ENCODE measurements at places on chromosomes 6 and 20.

- no peak for DNase-seq
These were observed 11.9 kb upstream of the SMIM29 start for GRCh38 chr6:34260576-34261267.

GRCh38 chr20:43550456-43550855 is 8.4 kb upstream of the SGK2 start:
- no peak for DNase-seq

DNA sequence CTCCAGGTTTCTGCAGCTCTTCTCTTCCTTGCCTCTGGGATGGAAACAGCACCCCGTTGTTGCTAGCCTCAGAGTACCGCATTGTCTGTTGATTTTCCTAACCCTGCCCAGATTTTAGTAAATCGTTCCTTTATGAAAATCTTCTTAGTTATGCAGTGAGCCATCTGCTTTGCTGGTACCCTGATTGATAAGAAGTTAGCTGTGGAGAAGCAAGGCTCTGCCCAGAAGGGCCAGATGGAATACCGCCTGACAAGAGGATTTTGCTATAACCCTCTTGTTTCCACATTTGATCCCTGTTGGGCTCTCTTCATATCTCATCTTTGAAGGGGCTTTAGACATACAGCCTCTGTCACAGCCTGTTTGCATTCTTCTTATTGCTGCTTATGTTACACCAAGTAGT is 229.0 kb downstream of the CDKAL1 start:
- no peak for DNase-seq

GRCh38 chr20:33919653-33920052 is 74.1 kb upstream of the RALY start:
- DNase-seq: no peak
